ENCODE measurements at places on chromosomes 3 and 15. TPM values are rescaled to one million over a fixed set of nuclear protein-coding genes. Genes with fewer than 3 reads are reported as not detected.

DNA sequence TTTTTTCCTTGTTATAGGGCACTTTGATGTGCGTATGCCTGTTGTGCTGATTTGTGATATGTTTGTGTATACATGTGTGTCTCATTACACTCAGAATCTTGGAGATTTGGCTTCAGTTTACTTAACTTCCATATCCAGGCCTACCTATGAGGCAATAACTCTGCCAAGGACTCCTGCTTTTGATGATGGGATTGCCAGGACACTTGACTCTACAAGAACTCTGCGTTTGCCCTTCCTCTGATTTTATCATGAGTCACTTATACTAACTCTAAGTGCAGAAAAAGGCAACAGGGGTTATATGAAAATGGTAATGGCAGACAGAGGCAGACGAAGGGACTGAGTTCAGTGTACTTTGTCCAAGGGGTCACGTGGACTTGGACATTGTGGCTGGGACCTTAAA is 33.6 kb downstream of the MCTP2 start:
- H3K27ac ChIP-seq = no peak overlapping the region
- no peaks in the 10 kb centered on the region for H3K27me3 ChIP-seq
- no peaks in the 10 kb centered on the region for H3K36me3 ChIP-seq
- H3K4me3 ChIP-seq = no peak overlapping the region
- DNase-seq = no peak

ADGRG7 gene
- total RNA-seq = not detected

- DNase-seq = no peak
- peaks cover 25% of the 10 kb centered on the region for H3K4me1 ChIP-seq
- peak overlapping the region; percentile 34 for H3K27ac ChIP-seq
- H3K36me3 ChIP-seq = no peaks in the 10 kb centered on the region
Observed at GRCh38 chr15:98861188-98861587, 146.4 kb downstream of the PGPEP1L start.

GRCh38 chr3:189845069-189845468 is 213.9 kb downstream of the TP63 start:
- no peak overlapping the region for H3K4me3 ChIP-seq
- H3K27ac ChIP-seq = no peak overlapping the region
- no peaks in the 10 kb centered on the region for H3K4me1 ChIP-seq
- H3K36me3 ChIP-seq = no peaks in the 10 kb centered on the region
- no peak for DNase-seq

DNA sequence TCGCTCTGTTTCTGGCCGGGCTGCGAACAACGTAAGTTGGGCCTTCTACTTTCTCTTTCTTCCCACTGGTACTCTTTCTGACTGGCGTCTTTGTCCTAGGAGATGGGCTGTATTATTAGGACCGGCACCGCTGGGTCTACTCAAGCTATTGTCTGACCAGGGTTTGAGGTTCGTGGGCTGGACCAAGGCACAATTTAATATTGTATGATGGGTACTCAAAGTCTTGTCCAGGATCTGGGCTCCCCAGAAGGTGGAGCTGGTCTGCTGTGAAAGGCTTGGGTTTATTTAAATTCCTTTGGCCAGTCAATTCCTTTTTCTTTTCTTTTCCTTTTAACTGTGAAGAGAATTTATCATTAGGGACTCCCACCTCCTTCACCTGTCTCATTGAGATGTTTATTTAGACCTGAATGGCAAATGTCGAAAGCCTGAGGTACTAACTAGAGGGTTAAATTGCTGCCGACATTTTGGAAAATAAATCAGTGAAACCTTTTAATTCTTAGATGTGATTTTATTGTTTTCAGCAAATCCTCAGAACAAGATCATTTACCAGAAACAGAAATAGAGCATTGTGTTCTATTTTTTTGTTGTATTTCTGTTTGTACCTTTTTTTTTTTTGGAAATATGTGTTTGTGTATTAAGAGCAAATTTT is 410 bp downstream of the LRRC49 start:
- H3K27me3 ChIP-seq = peaks cover 22% of the 10 kb centered on the region
- DNase-seq = no peak
- H3K36me3 ChIP-seq = no peaks in the 10 kb centered on the region
- peak overlapping the region; percentile 65 for H3K4me3 ChIP-seq
- H3K27ac ChIP-seq = no peak overlapping the region
- peaks cover 13% of the 10 kb centered on the region for H3K4me1 ChIP-seq

DNA sequence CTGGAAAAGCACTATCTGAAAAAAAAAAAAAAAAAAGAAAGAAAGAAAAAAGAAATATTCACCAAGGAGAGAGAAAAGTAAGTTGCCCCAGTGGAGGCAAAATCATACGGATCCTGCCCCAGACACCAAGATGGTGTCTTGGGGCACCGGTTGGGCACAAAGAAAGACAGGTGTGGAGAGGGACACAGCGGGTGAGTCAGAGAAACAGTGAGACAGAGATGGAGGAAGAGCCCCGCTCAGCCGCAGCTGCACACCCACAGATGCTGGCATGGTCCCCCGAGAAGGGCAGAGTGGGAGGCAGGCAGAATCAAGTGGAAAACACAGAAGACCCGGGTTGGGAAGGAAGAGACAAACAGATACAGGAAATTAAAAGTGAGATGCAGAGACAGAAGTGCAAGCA is 129.7 kb upstream of the SMAD3 start:
- H3K4me1 ChIP-seq = no peaks in the 10 kb centered on the region
- H3K27me3 ChIP-seq = peaks cover 3% of the 10 kb centered on the region
- DNase-seq = no peak
- H3K4me3 ChIP-seq = no peak overlapping the region

SFMBT1 gene
- total RNA-seq = 31.4 TPM
